ENCODE measurements at places on chromosomes 12 and 14.

- no peak for DNase-seq
These were observed 86.0 kb downstream of the SLCO1A2 start for GRCh38 chr12:21248679-21249078.

DNA sequence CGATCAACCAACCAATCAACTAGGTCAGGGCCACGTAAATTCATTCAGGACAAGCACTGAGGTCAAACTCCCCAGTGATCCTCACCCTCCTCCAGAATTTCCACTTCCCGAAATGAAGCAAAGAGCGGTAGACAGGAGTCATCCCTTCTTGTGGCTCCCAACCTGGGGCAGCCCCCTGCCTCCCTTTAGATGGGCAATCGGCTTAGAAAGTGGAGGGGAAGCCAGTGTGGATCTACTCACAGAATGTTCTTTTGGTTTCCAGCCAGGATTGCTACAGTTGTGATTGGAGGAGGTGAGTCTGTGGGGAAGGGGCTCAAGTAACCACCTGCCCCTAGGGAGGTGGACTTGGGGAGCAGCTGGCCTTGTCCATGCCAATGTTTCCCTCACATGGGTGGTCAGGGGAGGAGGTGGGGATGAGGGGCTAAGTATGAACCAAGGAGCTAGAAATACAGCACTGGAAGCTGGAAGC, 4.1 kb downstream of the IFI27 start:
- peak; percentile 59 for DNase-seq

DNA sequence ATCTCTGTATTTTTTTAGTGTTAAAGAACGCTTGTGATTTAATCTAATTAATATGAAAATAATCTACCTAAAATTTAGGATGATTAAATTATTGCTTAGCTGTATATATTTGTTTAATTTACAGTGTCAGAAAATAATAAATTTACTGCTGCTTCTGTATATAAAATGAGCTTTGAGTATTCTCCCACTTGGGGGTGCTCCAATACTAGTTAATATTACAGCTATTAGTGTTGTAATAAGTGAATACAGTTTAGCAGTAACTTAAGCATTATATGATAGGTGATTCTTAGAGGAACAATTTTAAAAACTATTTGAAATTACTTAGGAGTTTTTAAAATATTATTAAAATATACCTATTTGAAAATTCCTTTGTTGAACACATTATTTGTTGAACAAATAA, 62.2 kb downstream of the PAPOLA start:
- no peak for DNase-seq

- no peak for DNase-seq
These were observed 9.8 kb upstream of the GSC start for GRCh38 chr14:94779713-94780112.

DNA sequence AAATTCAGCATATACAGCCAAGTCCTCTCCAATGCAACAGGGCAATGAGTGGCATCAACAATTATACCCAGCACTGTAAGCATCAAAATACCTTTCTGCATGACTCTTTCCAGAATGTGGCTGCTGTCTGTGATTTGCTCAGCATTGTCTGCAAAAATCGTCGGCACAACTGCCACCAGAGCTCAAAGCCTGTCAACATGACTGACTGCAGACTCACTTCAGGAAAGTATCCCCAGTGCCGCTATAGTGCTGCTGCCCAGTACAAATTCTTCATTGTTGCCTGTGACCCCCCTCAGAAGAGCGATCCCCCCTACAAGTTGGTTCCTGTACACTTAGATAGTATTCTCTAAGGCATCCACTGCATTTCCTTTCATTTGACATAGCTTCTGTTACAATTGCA, 735 bp downstream of the RNASE6 start:
- no peak for DNase-seq

DNA sequence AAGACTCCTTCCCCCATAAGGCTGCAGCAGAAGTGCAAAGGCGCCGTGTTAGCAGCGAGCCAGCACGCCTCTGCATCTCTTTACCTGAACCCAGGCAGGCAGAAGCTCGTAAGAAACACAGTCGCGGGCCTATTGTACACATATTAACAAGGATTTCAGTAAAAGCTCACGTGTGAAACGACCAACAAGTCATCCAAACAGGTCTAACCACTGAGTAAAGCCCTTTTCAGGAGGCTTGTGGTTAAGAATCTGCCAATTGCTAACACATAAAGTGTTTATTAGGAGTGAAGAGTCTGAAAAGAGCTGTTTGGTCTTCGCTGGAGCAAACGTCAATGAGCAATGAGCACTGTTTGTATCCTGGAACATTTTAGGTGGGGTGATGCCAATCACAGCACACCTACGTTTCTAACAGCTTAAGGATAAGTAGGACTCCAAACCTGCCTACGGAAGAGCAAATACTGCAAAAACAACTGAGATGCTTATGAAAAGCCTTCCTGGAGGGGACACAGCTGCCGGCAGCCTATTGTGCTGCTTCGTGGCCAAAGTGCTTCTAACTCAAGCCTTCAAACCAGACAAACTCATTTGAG, 43.1 kb downstream of the PRKAB1 start:
- no peak for DNase-seq

GRCh38 chr12:29726741-29727348, 56.9 kb downstream of the TMTC1 start:
- DNase-seq = no peak

GRCh38 chr14:36508418-36509068, 11.5 kb downstream of the NKX2-1 start:
- no peak for DNase-seq

DNA sequence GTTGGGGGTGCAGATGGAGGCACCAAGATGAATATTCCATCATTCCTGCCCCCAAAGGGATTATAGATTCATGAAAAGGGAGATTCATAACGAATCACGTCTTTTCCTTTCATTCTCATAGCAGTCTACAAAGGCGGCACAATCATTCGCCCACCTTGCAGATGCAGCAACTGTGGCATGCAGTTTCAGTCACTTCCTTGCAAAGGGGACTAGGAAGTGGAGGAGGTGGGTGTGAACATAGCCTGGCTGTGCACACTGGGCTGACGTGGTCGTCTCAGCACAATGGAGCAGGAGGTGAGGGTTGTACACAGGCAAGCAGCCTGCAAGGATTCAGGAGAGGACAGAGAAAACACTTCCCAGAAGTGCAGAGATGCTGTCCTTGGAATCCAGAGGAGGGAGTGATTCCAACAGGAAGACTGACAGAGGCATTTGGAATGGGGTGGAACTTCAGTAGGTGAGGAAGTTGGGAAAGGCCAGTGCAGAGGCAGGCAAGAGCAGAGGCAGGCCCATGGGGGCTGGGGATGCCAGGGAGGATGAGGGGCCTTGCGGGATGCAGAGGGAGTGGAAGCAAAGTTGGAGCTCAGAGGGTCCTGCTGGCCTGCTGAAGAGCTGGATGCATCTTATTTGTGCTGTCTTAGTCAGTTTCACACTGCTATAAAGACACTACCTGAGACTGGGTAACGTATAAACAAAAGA, 21.9 kb upstream of the PPP2R5C start:
- DNase-seq = no peak

GRCh38 chr14:47186486-47186885, 488.9 kb downstream of the MDGA2 start:
- no peak for DNase-seq

DNA sequence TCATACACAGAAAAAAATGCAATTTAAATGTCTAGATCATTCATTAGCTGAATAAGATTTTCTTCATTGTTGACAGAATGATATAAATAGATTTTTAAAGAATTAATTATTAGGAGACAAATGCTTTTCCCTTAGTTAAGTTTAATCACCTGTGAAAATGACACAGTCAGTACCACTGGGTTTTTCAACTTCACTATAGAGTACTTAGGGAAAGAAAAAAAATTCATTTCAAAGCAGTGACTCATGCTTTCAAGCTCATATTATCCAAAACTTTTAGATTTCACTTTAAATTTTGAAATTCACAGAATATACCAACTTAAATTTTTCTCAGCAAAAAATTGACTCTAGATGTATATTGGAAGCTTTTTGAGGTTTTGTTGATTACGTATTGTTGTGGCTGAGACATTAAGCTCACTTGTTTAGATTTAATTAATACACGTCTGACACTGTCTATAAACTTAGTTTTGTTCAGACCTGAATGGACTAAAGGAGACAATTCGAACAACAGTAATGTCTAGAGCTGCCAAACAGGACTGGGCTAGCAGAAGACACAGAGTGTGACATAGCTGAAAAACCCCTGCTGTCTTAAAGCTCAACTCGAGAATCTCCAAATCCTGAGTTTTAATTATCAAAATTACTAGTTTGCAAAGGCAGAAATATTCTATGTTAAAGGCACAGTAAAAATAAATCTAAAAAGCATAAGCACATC, 1.6 kb downstream of the MGAT4C start:
- DNase-seq = no peak

DNA sequence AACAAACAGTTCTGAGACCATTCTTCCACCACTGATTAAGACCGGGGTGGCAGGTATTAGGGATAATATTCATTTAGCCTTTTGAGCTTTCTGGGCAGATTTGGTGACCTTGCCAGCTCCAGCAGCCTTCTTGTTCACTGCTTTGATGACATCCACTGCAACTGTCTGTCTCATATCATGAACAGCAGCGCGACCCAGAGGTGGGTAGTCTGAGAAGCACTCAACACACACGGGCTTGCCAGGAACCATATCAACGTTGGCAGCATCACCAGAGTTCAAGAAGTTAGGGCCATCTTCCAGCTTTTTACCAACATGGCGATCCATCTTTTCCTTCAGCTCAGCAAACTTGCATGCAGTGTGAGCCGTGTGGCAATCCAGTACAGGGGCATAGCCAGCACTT, 16.9 kb downstream of the AEBP2 start:
- DNase-seq = no peak

GRCh38 chr14:104689881-104690711, 678 bp downstream of the INF2 start:
- no peak for DNase-seq

GRCh38 chr14:103692159-103692558, 23.1 kb downstream of the XRCC3 start:
- DNase-seq = no peak

DNA sequence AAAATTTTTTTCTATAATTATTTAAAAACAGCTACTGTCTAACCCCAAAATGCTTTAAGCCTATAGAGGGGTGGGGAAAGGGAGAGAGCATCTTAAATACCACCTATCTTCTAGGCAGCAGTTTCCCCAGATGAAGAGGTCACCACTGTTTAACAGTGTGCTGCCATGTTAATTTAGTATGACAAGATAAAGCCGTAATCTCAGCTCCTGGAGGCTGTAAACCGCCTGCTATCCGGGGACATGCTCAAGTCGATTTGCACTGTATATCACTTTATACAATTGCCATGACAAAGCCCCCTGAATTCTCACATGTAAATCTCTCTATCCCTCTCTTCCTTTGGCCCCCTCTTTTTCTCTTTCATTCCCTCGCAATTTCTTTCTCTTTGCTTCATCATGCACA, 68.5 kb downstream of the SOX5 start:
- DNase-seq = no peak

GRCh38 chr14:73325630-73326299, 88.5 kb downstream of the PAPLN start:
- DNase-seq = no peak

- no peak for DNase-seq
These were observed 50.1 kb upstream of the RERGL start for GRCh38 chr12:18139989-18140596.

DNA sequence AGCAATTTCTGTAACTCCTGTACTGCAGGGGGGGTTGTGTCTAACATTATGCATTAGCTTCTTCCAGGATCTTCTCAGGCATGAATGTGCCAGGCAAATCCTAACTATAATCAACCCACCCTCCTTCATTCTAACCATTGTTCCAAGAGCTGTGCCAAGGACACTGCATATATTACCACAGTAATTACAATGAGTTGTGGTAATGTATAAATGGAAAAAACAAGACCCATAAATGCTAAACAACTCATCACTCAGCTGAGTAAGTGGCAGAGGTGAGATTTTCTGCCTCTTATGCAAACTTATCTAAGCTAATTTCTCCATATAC, 80.6 kb downstream of the PRKD1 start:
- DNase-seq = no peak

DNA sequence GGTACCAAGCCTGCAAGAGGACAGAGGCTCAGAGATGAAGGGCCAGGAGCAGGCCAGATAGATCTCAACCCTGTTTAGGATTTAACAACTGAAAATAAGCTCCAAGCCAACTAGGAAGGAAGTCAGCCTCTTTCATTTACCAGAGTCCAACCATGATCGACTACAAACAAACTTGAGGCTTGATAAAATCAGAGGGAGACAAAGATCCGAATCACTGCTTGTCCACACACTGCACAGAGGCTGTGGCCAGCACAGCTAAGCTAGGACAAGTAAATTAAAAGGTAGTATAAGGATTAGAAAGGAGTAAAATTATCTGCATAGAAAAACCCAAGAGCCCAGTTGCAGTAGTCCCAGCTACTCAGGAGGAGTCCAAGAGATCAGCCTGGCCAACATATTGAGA, 40.3 kb downstream of the FAM222A start:
- DNase-seq = no peak

DNA sequence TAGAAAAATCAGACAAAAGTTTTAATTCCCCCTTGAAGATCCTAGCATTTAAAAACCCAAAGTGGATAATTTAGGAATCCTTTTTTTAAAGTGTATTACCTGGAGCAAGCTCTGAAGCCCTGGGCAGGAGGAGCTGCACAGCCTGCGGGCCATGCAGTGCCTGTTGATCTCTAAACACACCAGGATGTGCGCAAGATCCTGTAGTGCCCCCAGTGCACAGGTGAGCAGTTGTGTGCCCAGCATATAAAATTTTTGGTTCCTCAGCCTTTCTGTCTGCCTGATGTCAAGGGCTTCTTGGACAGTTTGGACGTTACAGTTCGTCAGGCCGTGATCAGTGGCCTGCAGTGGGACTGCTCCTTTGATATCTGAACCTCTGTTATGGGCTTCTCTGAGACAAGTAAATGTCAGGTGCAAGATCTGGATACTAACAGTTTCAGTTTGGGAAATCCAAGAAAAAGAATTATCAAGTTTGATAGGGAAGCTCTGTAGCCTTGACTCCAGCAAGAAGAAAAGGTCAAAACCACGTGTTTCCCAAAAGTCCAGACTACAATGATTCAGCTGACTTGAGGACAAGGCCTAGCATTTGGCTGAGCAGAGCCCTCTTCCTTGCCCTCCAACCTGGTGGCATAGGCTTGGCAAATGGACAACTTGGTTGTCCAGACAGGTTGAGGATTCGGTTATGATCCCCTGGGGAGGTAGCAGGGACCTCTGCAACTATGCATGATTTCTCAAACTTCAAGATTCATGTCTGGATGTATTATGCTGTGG, 1.0 kb downstream of the ATXN7L3B start:
- DNase-seq = no peak

- no peak for DNase-seq
These were observed 123.1 kb downstream of the NPAS3 start for GRCh38 chr14:33061667-33062325.

GRCh38 chr14:20461225-20462141, at the start of gene PIP4P1:
PIP4P1 (minus strand) TSS chr14:20461434; CDS start chr14:20461325, 109 bp downstream.
- peak; percentile 100 for DNase-seq

DNA sequence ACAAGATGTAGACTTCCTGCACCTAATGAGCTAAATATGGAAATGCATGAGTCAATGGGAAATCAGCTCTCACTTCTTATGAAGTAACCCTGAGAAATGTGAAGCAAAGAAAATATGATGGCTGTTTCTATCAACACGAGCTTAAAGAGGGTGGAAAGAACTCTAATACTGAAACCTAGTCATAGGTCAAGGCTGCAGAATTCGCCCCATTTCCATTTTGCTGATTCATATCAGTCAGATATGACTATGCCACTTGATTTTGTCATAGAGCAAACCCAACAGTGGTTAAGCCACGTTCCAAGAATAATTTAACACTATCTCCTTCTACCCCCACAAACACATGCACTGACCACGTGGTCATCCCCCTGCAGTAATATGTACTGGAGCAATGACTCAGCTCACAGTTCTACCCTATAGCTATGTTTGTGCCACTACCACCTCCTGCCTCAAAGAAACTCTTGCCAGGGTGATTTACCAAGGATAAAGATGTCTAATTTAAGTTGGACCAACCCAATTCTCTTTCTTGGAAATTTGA, 157.5 kb downstream of the TMTC3 start:
- no peak for DNase-seq
